Esophagus squamous epithelium (tissue), 5 donors: ENCODE measurements at places on chromosomes 5 and 9.

- DNase-seq = no peak
Observed at GRCh38 chr5:107517185-107518033, 153.3 kb downstream of the EFNA5 start.

GRCh38 chr5:1431021-1431811, 14.0 kb downstream of the SLC6A3 start:
- DNase-seq = no peak

GRCh38 chr5:1895739-1896420, 13.2 kb upstream of the IRX4 start:
- no peak for DNase-seq

DNA sequence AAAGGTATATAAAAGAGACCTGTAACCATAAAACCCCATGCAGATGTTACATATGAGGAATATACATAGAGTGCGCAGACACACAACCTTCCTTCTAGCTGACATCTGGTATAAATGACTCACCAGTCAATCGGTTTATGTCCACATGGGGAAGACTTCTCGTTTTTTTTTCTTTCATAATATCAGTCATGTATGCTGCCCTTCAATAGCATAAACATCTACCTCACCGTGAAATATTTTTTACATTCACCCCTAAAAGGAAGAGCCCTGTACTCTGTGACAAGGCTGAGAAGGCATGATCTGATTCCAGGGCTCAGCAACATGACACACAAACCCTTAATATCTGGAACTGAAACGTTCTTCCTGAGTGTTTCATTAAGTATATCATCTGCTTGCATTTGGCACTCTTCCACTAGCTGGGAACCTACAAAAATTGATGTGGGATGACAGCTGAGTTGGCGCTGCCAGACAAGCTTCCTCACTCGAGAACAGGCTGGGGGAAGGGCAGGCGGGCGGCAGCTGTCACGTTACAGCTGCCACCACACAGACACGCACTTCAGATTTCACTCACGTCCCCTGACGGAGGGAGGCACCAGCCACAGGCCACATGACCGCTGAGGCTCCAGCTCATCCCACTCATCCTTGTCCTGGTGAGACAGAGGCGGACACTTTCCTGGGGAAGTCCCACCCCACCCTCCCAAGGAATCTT, 74.2 kb downstream of the SHB start:
- no peak for DNase-seq

- DNase-seq = no peak
Observed at GRCh38 chr9:133693703-133694529, 44.2 kb downstream of the SARDH start.

- DNase-seq = no peak
Observed at GRCh38 chr5:122967625-122968024, 68.9 kb downstream of the PPIC start.

GRCh38 chr5:56837956-56838355, 22.6 kb downstream of the MAP3K1 start:
- no peak for DNase-seq

- DNase-seq = no peak
Observed at GRCh38 chr5:59673438-59674058, 220.0 kb downstream of the PDE4D start.

- DNase-seq = no peak
Observed at GRCh38 chr5:123455640-123456039, 32.4 kb upstream of the CEP120 start.

GRCh38 chr5:180171568-180172094, 37.4 kb downstream of the RASGEF1C start:
- no peak for DNase-seq

GRCh38 chr9:121105531-121105930, 30.8 kb downstream of the CNTRL start:
- DNase-seq = no peak

- DNase-seq = no peak
Observed at GRCh38 chr5:147432323-147432722, 77.5 kb downstream of the DPYSL3 start.

- no peak for DNase-seq
Observed at GRCh38 chr5:36423578-36424307, 122.0 kb upstream of the RANBP3L start.

GRCh38 chr5:39459071-39459470, 34.3 kb upstream of the DAB2 start:
- no peak for DNase-seq

DNA sequence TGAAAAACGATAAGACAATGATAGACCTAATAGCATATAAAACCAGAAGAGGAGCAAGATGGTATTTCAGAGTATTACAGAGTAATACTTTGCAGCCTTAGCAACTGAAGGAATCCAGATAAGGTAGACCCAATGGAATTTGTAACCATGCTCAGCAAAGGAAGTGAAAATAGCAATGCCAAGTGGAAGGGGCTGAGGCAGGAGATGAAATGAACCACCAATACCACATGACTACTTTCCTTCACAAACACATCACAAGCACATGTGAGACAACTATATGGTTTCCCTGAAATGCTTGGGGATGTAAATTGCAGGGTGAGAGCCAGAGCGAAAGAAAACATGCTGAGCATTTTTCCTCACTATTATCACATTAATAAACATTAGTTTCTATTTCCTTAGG, 79.8 kb upstream of the MELK start:
- no peak for DNase-seq

DNA sequence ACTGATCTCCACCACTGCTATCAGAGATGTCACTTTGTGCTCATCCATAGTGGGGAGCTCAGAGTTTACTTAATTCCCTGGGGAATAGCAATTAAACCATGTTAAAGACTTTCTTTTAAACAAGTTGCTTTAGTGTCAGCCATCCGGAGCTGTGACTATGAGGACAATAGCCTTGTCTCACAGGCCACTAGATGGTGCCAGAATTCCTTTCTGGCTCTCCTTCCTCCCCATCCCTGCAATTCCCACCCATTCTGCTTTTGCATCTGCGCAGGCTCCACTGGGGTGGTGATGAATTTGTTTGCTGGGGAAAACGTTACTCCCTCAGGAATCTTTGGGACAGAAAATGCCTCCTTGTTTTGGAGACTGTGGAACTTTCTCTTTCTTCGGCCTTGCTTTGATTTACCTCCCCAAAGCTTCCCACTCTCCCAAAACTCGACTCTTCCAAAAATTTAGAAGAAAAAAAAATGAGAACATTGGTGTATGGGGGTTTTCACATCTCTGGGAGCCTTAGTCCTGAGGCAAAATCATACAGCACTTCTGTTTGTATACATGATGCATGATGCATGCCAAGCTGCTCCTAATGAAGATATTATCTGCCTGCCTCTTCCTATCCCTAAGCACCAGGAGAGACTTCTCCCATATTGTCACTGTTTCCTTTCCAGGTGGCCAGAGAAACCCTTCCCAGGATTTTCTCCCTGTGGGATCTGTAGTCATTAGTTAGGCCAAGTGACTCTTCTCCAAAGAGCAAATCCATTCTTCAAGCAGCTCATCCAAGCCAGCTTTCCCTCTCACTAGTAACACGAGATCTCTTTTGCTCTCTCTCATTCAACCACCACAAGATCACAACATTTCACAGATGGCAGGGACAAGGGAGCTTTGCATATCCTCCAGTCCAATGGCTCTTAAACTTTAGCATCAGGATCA, 466.1 kb downstream of the TLR4 start:
- DNase-seq = no peak

DNA sequence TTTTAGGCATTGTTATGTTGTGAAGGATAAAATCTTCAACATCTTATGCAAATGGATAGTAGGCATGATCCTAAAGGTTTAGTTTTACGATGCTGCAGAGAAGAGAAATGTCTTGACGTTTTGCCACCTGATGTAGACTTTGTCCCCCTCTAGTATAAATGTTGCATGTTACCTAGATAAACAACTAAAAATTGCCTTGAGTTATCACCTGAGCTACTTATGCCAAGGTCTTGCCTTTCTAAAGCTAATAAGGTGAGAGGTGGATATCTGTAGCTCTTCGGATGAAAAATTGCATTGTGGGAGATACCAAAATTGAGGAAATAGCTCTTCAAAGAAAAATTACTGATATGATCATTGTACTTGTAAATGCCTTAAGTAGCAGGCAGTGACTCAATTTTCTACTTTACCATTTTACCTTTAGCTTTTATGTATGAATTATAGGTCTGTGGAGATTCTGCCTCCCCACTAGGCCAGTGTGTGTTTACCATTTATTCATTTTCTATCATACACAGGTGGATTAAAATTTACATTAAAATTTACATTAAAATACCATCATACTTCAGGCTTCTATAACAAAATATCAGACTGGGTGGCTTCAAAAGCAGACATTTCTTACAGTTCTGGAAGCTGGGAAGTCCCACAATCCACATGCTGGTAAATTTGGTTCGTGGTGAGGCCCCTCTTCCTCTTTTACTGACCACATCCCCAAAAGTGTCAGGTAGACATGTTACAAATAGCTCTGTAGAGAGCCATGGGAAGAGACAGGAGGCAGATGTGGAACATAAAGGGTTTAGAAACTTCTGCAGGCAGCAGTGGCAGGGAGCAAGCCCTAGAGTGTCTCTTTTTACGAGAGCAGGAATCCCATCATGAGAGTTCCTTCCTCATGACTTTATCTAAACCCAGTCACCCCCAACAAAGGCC, 100.7 kb upstream of the ERBIN start:
- DNase-seq = no peak

GRCh38 chr5:123264394-123264793, 158.8 kb downstream of the CEP120 start:
- no peak for DNase-seq

GRCh38 chr9:121365564-121365963, 4.5 kb downstream of the STOM start:
- DNase-seq = no peak

- DNase-seq = no peak
Observed at GRCh38 chr5:125261505-125262250, 515.2 kb upstream of the ZNF608 start.

- no peak for DNase-seq
Observed at GRCh38 chr5:124156415-124156996, 589.9 kb downstream of the ZNF608 start.

DNA sequence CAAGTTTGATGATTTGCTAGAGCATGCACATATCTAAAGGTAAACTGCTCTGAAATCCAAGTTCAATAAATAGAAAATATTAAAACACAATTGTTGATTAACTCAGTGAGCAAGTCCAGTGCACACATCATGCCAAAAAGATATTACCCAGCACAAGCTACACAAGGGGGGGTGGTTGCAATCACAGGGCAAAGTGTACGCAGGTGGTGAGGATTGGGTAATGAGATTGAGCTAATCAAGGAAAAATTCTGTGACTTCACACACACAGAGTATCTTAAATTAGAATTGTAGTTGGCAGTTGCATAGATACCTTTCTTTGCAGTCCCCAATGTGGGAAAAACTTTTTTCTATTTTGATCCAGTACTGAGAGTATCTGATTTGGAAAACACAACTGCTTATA, 156.1 kb upstream of the NTRK2 start:
- no peak for DNase-seq

DNA sequence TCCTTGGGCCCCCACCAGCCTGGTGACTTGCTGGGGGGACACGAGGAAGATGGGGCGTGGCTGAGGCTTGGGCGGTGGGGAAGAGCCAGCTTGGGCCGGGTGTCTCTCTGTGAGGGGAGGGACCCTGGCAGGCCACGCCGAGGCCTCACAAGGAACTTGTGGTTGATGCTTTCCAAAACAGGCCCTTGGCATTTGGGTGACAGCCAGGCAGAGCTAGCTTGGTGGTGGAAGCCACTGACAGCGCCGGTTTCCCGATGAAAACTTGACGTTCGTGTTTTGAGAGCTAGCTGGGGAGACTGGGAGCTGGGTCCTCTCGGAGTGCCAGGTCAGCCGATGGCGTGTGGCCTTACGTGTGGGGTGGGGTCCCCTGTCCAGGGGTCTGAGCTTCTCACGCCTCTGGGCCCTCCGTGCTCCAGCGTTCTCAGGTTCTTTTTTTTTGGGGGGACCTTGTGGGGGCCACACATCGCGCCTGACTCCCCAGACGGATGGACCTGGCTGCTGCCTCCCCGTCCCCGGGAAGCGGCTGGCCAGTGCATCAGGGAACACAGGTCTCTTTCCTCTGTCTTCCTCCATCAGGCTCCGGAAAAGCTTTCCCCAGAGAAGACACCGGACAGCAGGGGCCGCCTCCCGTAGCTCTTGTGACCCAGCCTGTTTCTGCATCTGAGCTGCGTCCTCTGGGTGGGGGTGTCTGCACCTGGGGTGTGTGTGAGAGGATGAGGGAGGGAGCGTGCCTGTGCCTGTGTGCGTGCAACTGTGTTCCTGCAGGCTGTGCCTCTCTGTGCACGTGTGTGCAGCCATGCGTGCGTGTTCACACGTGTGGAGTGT, 129.3 kb upstream of the LPCAT1 start:
- no peak for DNase-seq
